ENCODE measurements at places on chromosomes 4 and X.
A peak's percentile ranks its signal among the peaks of the same experiment; 100 is the strongest.

DNA sequence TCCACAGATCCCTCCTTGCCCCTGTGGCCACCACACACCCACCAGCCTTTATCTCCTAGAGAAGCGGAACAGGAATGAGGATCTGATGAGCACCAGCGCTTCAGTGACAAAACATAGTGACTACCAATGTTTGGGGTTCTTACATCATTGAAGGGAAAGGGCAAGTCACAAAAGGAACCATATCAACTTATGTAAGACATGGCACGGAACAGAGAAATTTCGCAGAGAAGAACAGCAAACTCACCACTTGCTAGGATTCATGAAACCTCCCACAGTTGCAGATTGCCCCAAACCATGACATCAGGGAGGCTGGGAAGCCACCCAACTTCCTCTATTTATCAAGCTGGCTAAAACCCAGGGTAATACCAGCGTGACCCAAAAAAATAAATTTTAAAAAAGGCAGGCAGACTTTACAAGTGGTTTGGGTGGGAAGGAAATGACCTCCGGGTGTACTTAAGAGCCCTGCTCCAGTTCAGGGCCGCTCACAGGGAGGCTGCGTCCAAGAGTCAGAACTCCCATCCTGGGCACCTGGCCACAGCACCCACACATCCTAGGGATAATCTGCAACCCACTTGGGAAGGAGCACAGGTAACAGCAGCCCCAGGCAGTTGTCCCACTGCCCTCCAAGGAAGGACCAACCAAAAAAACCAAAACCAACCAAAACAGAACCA lies 36.0 kb downstream of the ADGRG2 start:
- DNase-seq, result no peak

- DNase-seq, result no peak
Observed at GRCh38 chrX:71616672-71617529, 1.4 kb downstream of the CXCR3 start.

GRCh38 chrX:68935362-68935761 lies 106.5 kb downstream of the EFNB1 start:
- no peak for DNase-seq

DNA sequence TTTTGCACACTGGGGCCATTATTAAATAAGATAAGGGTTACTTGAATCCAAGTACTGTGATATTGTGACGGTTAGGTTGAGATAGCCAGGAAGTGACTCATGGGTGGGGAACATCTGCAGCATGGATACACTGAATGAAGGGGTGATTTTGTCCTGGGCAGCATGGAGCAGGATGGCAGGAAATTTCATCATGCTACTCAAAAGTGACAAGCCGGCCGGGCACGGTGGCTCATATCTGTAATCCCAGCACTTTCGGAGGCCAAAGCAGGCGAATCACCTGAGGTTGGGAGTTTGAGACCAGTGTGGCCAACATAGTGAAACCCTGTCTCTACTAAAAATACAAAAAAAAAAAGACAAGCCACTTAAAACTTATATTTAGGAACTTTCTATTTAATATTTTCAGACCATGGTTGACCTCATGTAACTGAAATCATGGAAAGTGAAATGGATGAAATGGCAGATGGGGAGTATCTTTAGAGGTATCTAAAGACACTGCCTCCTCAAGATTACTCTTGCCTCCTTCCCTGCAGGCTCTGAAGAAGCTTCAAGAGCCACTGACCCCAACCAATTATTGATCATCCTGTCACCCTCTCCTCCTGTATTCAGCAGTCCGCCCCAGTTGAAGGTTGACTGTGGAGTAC lies 3.9 kb upstream of the TRIM60 start:
- DNase-seq, result no peak

DNA sequence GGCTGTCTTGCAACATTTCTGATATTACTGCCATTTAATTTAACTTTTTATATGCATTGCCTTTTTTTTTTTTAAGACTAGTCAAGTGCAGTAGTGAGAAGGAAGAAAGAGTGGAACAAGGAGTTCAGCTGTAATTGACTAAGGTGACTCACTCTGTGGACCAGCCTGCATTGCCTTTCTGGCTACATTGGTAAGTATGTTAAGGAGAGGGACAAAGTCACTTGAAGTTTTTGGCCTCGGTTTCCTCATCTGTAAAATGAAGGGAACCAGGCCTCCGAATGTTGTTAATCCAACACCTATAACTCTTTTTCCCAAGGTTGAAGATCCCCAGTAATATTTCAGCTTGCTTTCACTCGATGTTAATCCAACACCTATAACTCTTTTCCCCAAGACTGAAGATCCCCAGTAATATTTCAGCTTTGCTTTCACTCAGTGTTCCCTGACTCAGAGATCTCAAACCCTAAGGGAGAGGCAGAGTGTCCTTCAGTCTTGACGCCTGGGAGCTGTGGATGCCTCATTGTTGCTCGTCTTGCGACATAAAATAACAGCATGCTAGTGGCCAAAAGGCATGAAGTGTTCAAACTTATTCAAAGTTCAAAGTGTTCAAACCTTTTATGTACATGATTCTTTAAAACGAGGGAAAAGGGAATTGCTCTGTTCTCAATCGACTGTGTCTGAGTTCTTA lies 102.0 kb downstream of the SORBS2 start:
- no peak for DNase-seq

GRCh38 chrX:35858361-35858760 lies 60.2 kb downstream of the MAGEB16 start:
- no peak for DNase-seq

GRCh38 chr4:150363721-150364688 lies 217.9 kb upstream of the MAB21L2 start:
- DNase-seq, result peak; percentile 41

DNA sequence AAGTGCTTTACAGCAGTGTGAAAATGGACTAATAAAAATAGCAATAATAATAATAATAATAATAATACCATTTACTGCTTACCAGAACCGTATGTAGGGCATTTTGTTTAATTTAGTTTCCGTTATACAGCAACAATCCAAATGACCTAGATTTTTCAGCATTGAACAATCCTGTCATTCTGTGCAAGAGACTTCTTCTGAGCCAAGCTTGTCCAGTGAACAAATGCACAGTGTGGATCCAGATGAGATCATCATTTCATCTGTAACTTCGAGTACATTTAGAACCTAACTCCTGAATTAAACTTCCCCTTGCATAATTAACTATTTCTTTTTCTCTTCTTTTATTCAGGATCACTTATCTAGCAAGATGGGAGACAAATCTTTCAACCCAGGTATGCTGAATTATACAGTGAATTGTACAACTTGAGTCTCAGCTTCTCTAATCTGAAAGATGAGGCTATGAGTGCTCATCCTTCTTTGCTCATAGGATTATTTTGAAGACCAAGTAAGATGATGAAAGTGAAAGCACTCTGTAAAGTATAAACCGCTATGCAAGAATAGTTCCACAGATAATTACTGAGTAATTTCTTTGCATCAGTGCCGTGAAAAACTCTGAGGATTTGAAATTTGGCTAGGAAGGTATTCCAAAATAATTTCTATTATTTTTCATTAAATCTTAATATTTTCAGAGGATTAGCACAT lies 6.6 kb downstream of the CLNK start:
- DNase-seq, result no peak

GRCh38 chr4:42396361-42396751 lies 932 bp upstream of the SHISA3 start:
- DNase-seq, result no peak

DNA sequence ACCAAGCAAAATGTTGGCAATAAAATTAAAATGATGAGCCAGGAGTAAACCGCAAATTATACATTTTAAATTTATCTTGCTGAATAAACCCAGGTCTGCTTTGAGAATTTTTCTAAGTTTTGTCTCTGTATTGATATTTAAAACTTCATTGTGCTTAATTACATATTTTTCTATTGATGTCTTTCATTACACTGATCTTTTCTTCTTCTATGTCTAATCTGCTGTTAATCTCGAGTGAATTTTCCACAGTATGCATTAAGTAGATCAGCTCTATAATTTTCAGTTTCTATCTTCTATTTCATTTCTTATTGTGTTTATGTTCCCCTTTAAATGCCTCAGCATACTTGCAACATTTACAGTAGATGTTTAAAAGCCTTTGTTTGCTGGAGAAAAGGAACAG lies 918.7 kb downstream of the FAT4 start:
- DNase-seq, result no peak

DNA sequence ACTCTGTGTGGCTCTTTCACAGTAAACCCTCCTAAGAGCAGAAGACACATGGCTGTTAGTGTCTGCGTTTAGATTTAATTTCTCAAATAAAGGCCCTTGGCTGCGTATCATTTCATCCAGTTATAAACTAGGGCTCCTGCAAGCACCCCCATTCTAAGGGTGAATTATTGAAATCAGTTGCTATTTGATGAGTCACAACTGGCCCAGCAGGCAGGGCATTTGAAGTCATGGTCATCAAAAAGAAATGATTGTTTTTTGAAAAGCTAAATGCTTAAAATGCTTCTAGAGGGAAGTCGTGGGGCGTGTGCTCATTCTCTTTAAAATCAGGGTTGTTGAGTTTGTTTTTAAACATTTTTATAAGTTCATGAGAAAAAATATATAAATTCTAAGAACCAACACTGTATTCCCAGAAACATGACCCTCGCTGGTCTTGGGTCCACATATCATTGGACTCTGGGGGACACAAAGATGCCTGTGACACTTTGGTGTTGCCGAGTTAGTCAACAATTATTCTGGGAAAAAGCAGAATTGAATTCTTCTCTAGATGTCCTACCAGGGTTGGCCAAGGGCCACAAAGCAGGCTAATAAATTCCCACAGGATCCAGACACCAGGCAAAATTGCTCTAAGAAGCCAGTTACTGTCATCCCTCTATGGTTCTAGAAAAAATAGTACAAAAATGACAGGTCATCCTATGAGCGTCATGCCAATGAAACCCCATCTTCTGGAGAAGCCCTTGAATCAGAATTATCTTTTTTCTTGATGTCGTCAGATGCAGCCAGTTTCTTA lies 99.5 kb upstream of the MYOZ2 start:
- no peak for DNase-seq

GRCh38 chrX:28850955-28851354 lies 263.7 kb downstream of the IL1RAPL1 start:
- DNase-seq, result no peak

DNA sequence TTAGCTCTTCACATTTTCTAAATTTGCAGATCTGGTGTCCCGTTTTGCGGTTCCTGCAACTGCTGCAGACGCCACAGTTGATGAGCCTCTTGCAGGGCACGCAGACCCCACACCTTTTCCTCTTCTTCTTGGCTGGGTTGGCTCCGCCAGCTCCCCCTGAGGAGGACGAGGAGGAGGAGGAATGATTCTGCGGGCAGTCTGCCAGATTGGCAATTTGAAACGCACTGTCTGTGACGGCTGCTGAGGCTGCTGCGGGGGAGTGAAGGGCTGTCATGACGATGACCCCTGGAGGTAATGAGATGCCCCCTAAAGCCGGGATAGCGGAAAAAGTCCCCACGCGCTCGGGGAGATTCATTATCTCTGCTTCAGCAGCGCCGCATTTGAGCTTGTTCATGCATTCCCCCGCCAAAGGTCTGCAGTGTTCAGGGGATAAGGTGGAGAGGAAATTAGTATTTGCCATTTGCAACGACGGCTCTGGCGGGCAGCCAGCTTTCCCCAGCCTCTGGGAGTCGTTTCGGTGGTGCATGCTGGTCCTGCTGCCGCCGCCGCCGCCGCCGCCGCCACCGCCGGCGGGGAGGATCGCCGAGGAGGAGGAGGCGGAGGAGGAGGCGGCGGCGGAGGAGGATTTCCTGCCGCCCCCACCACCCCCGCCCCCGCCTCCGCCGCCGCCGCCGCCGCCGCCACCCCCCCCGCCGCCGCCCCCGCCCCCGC lies 3.8 kb downstream of the CXXC4 start:
- DNase-seq, result peak; percentile 79

GRCh38 chrX:47690175-47690574 lies 31.2 kb upstream of the UXT start:
- DNase-seq, result no peak

DNA sequence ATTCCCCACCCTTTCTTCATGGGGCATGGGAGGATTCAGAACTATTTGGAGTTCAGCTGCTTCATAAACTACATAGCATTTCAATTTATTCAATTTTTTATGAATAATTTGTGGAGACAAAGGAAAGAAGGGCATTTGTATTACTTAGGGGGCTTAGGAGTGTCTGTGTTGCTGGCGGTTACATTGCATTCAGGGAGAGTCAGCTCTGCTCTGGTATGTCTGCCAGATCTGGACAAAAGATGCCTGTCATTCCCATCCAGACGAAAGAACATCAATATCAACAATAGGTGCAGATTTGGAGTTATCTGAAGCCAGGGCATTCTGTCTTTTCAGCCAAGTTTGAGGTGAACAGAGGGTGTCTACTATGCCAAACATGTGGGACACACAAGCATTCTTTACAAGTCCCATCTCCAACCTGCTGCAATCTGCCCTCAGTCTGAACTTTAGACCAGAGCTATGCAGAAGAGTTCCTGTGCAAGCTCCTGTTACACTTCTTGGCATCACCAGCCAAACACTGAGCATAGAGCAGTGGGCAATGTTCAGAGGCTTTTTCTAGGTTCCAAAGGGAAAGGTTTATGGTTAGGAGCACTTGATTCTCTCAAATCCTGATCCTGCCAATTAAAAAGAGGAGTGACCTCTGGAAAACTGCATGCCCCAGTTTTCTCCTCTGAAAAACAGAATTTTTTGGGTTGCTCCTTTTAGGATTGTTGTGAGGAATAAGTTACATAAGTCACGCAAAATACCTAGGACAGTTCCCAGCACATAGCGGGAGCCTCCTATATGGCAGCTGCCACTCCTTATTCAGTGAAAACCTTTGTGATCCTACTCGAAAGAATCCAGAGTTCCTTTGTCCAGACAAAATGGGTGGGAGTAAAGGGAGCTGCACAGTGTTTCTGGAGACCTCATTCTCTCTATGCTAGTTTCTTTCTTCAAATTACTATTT lies 719.5 kb upstream of the SLIT2 start:
- no peak for DNase-seq

DNA sequence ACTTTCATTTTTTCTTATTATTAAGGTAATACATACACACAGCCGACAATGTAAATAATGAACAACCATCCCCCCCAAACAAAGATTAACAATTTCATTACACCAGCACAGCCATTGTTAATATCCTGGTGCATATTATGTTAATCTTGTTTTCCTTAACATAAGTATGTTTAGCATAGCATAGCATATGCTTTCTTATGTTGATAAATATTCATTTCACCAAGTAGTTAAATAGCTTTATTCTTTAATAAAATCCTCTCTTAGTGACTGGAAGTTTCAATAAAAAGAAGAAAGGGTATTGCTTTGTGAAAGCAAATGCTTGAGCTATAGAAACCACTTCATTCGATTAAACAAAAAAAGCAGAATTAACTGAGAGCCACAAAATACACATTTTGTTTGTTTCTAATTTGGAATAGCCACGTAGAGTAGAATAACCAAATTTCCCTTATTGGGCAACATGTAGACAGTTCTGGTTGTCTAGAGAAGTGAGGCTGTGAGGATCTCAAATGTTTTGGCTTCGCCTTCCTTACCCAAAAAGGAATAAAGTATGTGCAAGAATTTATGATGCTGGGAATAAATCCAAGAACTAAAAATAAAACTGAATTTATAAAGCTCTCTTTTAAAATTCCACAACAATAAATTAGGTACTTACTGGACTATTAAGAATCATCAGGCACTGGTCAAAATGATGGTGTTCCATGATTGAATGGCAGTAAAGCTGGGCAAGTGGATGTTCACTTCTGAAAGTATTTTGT lies 118.0 kb downstream of the PDE5A start:
- DNase-seq, result no peak

- DNase-seq, result no peak
Observed at GRCh38 chrX:96417695-96418094, 266.9 kb upstream of the DIAPH2 start.
